Gastroesophageal sphincter (tissue), 4 donors: ENCODE measurements at places on chromosomes 5 and 9. TPM values are rescaled to one million over a fixed set of nuclear protein-coding genes. Genes with fewer than 3 reads are reported as not detected.

WDR31 gene
- total RNA-seq = 2.6 TPM

TCERG1 gene
- 53.2 TPM for total RNA-seq

PCDHB10 gene
- 4.1 TPM for total RNA-seq

EFNA5 gene
- total RNA-seq = 4.4 TPM

PCDHGA4 gene
- 2.4 TPM for total RNA-seq

QRFP gene
- not detected for total RNA-seq

NTRK2 gene
- total RNA-seq = 7.0 TPM

FGFR4 gene
- 7.4 TPM for total RNA-seq

SAXO1 gene
- 0.39 TPM for total RNA-seq

MLLT3 gene
- 21.2 TPM for total RNA-seq

HRCT1 gene
- total RNA-seq = 4.0 TPM

C9orf85 gene
- 9.8 TPM for total RNA-seq

IL13 gene
- total RNA-seq = not detected

GCNT4 gene
- 4.9 TPM for total RNA-seq

GHR gene
- 6.5 TPM for total RNA-seq

- no peak for ATAC-seq
Measured at GRCh38 chr5:59236448-59236847, 653.6 kb downstream of the RAB3C start.

DNA sequence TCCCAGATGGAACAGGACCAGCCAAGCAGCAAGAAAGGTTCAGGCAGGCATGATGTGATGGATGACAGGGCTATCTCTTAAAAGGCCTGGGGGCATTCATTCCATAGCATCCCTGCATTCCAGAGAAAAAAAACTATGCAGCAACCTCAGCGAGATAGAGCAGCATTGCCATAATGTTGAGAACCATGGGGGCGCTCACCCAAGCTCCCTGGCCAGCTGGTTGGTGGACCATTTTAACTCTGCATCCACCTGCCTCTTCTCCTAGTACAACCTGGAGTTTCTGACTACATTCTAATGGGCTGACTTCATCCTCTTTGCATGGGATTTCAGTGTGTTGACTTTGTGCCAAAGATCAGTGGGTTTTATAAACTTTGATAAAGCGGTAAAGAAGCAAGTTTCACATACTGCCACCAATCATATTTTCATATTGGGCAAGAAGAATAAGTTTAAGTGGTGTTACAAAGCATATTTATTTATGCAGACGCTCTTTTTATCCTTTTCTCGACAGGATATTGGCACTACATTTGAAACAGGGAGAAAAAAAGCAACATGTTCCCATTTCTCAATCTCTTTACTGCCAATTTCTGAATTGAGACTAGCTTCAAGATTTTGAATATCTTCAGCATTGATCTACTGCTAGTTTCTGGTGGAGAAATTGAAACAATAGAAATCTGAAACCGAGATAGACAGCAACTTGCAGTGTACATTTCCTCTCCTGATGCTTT is 378.3 kb upstream of the WWC1 start:
- no peak for ATAC-seq

GRCh38 chr5:96844481-96844990 is 31.8 kb upstream of the ERAP2 start:
- no peak for ATAC-seq

GRCh38 chr9:79884546-79884945 is 312.8 kb downstream of the TLE4 start:
- no peak for ATAC-seq

GRCh38 chr5:72418271-72418670 is 88.9 kb downstream of the ZNF366 start:
- ATAC-seq = no peak

- peak; percentile 16 for ATAC-seq
Measured at GRCh38 chr9:109939698-109940342, 159.8 kb downstream of the PALM2AKAP2 start.

DNA sequence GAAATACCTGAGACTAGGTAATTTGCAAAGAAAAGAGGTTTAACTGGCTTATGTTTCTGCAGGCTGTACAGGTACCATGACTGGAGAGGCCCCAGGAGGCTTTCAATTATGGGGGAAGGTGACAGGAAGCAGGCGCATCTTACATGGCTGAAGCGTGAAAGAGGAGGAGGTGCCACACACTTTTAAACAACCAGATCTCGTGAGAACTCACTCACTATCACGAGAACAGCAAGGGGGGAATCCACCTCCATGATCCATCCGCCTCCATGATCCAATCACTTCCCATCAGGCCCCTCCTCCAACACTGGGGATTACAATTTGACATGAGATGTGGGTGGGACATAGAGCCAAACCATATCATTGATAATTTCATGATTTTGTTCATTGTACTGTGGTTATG is 2.5 kb upstream of the MED27 start:
- ATAC-seq = no peak

DNA sequence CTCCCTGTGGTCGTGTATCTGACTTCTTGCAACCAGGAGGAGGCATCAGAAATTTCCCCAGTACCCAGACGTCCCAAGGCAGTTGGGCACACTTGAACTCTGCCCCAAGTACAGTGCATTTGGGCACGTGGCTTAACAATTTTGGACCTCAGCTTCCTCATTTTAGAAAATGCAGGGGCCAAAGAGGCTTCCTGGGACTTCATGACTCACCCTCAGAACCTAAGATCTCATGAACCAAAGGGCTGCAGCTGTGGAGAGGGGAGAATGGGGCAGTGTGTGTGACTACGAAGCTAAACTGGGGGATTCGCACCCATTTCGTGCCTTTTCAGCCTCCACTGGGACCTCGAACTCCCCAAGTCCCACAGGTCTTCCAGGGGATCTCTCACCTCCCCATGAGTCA is 59.2 kb downstream of the SYK start:
- ATAC-seq = peak; percentile 50

GRCh38 chr5:89147031-89147430 is 264.0 kb upstream of the MEF2C start:
- ATAC-seq = no peak

GRCh38 chr5:140642718-140643117 is 3.5 kb downstream of the TMCO6 start:
- no peak for ATAC-seq

GRCh38 chr5:57298985-57299491 is 125.2 kb downstream of the GPBP1 start:
- ATAC-seq = peak; percentile 72

DNA sequence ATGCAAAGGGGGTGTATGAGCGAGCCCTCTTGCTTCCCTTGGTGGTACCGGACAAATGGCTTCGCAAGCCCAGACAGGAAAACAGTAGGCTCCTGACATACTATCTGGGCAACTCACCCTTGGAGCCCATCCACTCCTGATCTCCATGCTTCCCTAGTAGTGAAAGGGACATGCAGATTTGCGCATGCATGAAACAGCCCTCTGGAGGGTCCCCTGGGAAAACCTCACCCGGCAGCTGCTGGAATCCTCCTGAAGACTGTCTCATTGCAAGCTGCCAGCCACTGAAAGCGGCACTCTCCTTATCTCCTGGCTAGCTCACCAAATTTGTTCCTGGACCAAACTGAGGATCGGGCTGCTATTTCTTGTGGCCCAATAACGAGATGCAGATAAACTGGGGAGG is 10.2 kb downstream of the ZNF169 start:
- ATAC-seq = no peak

GRCh38 chr5:1484730-1485578 is 38.8 kb downstream of the LPCAT1 start:
- ATAC-seq = no peak

GRCh38 chr5:54703133-54703532 is 185.6 kb downstream of the SNX18 start:
- peak; percentile 67 for ATAC-seq

DNA sequence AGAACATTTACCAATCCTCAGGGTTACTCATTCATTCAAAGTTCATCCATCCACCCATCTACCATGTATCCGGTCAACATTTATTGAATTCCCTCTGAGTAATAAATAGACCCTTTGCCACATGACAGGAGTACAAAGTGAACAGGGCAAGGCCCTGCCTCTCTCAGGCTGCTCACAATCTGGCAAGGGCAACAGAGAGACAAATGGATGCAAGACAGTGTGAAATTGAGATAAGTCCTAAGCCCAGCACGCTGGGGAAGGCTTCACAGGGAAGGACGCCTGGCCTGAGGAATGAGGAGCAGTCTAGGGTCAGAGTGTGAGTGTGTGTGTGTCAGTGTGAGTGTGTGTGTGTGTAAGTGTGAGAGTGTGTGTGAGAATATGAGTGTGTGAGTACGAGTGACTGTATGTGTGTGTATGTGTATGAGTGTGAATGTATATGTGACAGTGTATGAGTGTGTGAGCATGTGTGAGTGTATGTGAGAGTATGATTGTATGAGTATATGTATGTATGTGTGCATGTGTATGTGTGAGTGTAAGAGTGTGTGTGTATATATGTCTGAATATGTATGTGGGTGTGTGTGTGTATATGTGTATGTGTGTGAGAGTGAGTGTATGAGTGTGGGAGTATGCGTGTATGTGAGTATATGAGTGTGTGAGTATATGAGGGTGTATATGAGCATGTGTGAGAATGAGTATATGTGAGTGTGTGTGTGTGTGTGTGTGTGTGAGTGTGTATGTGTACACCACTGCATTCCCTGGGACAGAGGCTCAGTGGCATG is 145.6 kb downstream of the FSTL4 start:
- ATAC-seq = no peak

GRCh38 chr5:61626639-61627282 is 294.7 kb downstream of the ZSWIM6 start:
- peak; percentile 11 for ATAC-seq

DNA sequence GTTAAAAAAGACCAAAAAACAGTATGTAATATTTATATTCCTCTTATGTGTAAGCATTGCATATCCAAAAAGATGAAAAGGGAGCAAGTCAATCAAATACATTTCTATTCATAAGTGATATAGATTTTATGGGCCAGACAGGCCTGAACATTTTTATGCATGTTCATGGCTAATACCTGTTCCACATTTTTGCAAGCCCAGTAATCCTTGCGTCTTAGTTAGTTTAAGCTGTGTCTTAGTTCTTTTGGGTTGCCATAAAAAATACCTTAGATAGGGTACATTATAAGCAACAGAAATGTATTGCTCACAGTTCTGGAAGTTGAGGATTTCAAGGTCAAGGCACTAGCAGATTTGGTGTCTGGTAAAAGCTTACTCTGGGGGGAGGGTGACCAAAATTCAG is 342.1 kb downstream of the TAF11L14 start:
- no peak for ATAC-seq

GRCh38 chr5:179254638-179255271 is 90.5 kb downstream of the ADAMTS2 start:
- ATAC-seq = no peak

DNA sequence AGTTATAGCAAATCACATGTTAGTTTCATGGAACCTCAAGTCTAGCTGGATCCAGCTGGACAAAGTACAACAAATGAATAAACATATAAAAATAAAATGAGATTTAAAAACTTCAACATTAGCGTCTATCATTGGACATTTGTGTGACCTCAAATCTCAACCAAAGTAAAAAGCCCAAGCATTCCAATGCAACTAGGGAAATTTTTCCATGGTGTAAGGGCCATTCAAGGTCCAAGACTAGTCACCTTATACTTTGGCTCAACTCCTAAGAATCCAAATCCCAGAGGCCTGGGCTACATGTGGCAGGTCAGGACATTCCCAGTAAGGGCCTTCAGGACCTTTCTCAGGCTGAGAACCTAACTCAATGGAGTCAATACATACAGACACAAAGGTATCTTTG is 137.4 kb upstream of the DMAC1 start:
- ATAC-seq = no peak

DNA sequence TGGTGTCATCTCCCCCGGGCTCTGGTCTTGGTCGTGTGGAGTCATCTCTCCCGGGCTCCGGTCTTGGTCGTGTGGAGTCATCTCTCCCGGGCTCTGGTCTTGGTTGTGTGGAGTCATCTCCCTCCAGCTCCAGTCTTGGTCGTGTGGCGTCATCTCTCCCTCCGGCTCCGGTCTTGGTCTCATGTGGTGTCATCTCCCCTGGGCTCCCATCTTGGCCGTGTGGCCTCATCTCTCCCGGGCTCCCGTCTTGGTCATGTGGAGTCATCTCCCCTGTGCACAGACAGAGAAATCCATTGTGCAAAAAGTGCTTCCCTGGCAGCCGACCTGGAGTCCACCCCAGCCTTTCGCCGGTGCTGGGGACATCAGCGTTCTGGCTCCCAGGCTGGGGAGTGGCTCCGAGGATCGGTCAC is 91.1 kb upstream of the CACNA1B start:
- no peak for ATAC-seq
